ENCODE measurements at places on chromosomes 12 and 14.

- no peak for DNase-seq
These were observed 23.4 kb downstream of the LTBR start for GRCh38 chr12:6407236-6407954.

DNA sequence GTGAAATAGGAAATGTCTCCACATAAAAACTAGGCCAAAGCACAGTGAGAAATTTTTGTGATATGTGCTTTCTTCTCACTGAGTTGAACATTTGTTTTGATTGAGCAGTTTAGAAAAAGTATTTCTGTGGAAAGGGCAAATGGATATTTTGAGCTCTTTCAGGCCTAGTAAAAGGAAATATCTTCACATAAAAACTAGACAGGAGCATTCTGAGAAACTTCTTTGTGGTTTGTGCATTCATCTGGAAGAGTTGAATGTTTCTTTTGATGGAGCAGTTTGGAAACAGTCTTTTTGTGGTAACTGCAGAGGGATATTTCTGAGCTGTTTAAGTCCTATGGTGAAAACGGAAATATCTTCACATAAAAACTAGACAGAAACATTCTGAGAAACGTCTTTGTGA, 582.7 kb upstream of the ALG10B start:
- no peak for DNase-seq

DNA sequence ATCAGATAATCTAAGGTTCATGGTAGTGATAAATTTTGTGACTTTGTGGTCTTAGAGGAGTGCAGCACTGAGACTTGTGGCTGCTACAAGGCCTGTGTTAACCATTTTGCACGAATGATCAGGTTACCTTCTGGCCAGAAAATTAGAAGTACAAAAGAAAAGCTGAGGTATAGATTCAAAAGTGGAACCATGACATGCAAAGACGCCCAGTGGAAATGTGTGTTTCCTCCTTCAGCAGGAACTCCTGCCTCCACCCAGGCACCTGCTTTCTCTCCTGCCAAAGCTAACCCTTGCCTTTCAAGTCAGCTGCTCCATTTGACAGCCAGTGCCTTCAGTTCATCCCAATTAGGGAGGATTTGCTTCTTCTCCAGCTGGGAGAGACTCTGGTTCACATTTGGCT, 10.1 kb downstream of the PDE6H start:
- no peak for DNase-seq

DNA sequence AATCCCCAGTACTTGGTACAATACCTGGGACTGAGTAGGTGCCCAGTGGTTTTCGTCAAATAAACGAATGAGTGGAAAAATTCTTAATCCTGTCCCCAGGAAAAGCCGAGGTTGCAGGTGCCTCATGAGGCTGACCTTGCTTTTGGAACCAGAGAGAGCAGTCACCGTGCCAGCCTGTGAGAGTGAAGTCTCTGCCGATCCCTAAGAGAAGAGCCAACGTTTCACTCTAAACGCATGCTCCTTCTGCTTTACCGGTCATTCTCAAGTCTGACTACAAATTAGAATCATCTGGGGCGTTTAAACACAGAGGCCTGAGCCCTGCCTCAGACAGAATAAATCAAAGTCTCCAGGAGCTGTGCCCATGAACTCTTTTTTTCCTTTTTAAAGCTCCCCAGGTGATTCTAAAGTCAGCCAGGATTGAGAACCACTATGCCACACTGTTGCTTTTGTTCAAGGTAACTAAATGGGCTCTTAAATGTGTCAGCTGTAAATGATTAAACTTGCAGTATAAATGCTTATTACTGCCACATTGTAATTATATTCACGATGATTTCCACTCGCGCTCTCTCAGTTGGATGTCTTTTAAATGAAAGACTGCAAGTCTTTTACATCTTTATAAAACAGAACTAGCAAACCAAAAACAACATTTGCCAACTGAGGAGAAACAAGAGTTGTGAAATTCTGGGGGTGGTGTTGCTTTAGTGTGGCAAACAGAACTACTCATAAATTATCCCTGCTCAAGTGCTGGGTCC, 26.9 kb downstream of the TCP11L2 start:
- no peak for DNase-seq

DNA sequence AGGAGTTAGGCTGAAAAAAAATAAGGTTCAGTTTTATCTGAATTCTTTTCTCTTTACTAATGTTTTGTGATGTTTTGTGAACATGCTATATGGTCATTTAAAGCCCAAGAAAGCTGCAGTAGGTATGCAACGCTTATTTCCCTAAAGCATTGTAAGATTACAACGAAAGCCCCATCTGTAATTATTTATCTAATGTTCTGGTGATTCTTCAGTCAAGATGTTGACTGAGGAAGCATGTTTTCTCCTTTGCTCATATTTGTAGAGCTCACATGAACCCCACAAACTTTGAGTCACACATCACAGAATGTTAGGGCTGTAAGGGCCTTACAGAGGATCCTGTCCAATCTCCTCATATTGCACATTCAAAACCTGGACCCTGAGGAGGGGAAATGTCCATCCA, 3.2 kb upstream of the TUBA1C start:
- DNase-seq: no peak

- no peak for DNase-seq
These were observed 65.6 kb downstream of the SERPINA3 start for GRCh38 chr14:94677747-94678146.

- DNase-seq: no peak
These were observed 117.0 kb upstream of the CCDC198 start for GRCh38 chr14:57610631-57611030.

- DNase-seq: no peak
These were observed 33.6 kb downstream of the E2F7 start for GRCh38 chr12:77031745-77032144.

DNA sequence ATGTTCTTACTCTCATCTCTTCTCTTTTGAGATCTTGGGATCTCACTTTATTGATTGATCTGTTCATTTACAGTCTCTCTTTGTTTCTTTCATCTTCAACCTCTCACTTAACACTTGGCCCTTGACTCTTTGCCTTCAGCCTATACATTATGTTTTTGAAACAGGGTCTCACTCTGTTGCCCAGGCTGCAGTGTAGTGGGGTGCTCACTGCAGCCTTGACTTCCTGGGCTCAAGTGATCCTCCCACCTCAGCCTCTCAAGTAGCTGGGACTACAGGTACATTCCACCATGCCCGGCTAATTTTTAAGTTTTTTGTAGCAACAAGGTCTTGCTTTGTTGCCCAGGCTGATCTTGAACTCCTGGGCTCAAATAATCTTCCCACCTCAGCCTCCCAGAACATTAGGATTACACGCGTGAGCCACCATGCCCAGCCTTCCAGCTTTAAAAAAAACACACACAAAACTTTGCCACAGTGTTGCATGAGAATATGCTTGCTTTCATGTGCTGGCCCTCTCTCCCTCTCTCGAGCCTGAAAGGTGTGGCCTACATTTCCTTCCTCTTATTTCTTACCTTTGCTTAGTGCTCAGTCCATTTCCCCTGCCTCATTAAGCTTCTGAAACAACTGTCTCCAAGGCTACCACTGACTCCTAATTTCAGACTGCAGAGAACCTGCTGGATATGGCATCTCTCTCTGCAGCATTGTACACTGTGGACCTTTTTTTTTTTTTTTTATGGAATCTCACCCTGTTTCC, 9.9 kb downstream of the DIP2B start:
- no peak for DNase-seq

DNA sequence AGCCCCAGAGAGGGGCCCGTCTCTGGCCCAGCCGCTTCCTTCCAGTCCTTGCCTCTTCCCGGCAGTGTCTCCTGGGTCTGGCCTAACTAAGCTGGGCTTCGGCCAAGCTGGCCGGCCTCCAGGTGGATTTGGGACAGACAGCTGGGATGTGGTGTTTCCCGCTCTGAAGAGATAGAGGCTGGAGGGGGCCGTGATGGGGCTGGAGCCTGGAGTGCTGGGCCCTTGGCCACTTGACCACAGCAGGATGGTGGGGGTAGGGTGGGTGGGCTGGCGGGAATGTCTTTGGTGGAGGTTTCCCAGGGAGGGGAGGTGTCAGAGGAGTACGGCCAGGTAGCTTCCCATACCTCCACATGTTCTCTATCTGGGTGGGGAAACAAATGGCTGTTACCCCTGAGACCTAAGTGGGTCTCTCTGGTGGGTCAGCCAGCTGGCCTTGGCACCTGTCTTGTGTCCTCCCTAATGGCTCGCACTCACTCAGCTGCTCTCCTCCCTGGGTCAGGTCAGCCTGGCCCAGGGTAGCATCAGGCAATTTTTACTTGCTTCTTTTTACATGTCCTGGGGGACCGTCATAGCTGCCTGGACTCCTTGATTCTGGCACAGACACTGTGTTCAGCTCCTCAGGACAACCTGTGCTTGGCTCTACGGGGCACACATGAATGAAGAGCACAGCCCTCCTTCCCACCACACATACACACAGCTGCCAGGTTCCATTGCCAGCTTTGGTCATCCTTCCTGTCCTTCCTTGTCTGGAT, 19.8 kb upstream of the PGF start:
- no peak for DNase-seq

DNA sequence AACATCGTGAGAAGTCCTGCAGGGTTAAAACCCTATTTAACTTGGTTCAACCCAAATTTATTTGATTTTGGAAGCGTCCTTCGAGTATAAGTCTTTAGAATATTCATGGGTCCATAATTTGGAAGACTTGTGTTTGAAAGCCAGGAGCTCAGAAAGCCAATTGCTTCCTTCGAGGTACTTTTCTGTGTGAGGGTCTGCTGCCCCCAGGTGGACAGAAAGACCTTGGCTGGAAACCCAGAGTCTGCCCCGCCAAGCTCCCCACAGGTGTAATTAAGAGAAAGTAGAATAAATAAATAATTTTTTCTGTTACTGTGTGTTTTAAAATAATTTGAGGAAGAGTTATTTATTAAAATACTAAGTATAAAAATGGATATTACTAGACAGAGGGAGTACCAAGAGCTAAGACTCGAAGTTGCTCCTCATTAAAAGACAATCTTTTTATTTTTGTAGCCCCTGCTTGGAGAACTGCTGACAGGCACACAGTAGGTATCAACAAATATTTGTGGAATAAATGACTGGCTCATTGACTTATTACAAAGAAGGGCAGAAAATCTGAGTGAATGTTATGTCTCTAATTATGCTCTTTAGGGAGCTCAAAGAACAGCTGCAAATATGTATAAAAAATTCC, 105.8 kb downstream of the PAH start:
- no peak for DNase-seq
